ENCODE measurements at places on chromosomes 5 and 9.
A peak's percentile ranks its signal among the peaks of the same experiment; 100 is the strongest.

- DNase-seq, result no peak
Measured at GRCh38 chr5:116377276-116378006, 197.2 kb downstream of the SEMA6A start.

- DNase-seq, result no peak
Measured at GRCh38 chr5:175555168-175555785, 76.9 kb downstream of the SFXN1 start.

GRCh38 chr9:127035948-127036347, 86.5 kb downstream of the ANGPTL2 start:
- no peak for DNase-seq

- no peak for DNase-seq
Measured at GRCh38 chr9:36896296-36896695, 137.8 kb downstream of the PAX5 start.

DNA sequence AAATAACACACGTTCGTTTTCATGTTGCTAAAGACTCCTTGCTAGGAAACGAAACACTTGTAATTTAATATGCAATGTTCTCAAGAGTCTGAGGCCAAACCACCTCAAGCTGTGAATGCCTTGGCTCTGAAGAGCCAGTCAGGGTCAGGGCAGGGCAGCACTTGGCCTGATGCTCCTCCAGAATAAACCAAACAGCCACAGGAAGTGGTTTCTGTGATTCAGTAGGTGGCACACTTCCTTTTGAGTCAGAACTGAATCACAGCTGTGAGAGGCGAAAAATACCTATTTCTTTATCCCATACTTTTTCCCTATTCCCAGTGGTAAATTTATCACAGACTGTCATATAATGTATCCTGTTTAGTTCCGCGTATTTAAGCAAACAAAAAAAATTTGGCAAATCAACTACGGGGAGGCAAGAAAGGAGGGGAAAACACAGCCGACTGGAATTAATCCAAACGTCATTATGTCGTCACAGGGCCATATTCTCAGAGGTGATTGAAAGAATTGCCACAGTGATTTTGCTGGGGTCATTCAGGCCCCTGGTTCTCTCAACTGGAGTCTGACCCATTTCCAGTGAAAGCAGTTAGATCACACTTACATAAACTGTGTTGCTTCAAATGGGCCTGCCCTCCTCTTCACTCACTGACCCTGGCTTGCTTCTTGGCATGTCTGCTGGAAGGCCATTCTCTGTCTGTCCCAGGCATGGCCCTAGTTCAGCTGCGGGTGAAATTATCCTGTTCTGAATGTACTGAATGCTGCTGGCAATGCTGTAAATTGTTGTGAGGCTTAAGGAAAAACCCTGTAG, 71.2 kb downstream of the ARRDC3 start:
- DNase-seq, result peak; percentile 26

- no peak for DNase-seq
Measured at GRCh38 chr5:76471406-76471805, 68.3 kb downstream of the IQGAP2 start.

DNA sequence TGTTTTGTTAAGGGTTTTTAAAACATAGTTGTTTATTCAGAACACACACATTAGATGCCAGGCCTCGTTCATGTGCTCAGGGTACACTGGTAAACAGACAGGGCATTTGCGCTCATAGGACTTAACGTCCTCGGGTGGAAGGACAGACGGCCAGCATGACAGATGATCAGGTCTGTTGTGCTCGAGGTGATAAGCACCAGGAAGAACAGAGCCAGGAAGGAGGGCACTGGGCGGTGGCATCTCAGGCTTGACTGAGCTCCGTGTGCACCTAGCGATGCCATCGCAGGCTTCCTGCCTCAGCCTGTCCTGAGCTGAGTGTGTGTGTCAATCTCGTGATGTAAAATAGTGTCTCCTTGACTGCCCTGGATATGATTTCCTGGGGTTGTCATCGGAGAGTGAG, 96.5 kb downstream of the EHMT1 start:
- DNase-seq, result no peak

DNA sequence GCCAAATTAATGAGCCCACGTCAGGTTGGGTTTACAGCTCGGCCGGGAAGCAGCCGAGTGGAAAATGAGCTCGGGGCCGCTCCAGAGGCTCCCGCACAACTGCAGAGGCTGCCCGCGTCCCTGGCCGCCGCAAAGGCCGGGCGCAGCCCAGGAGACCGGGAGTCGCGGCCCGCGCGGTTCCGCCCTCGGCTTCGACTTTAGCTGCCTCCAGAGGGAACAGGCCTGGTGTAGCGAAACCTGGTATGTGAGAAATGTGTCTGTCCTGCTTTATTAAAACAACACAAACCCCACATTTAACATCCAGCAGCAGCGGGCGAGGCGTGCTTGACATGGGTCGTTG, 66.2 kb downstream of the FOXD1 start:
- no peak for DNase-seq

DNA sequence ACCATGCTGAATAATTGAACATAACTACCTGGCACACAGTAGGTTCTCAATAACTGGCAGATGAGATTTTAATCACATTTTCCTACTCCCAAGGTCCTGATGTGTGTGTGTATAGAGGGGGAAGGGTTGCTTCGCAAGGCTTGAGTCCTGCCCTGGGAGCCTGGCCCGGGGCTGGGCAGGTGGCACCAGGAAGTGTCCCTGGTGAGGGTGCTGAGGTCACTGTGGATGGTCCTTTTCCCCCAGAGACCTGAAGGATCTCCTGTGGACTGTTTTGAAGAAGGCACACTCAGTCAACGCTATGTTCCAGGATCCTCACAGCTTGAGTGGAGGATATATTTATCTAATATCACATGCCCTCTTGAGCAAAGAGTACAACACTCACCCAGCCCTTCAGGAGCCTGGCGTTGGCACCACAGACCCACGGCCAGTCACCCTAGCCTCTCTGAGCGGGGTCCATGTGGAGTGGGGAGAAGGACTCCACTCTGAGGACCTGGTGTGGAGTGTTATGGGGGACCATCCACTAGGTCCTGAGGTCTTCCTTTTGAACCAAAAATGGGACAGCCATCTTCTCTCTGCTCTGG, 177.8 kb downstream of the GABBR2 start:
- no peak for DNase-seq

DNA sequence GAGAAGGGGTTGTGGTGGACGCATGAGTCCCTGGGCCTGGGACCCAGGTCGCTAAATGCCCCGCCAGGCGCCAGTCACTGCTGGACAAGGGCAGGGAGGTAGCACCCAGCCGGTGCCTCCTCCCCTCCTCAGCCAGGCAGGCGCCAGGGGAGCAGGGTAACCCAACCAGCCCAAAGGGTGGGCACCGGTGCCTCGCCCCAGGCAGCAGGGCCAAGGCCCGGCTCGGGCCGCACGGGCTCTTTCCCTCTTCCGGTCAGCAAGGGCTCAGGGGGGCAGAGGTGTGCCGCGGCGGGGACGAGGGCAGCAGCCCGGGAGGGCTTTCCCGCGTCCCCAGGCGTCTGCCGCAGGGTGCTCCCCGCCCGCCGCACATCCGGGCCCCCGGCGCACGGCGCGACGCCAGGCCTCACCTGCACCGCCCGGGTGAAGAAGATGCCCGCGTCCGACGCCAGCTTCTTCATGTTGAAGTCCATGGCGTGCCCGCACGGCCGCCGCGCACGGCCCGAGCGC, 393 bp downstream of the SH3GLB2 start:
- no peak for DNase-seq

- DNase-seq, result no peak
Measured at GRCh38 chr5:178777520-178777919, 47.1 kb upstream of the ZNF354A start.

DNA sequence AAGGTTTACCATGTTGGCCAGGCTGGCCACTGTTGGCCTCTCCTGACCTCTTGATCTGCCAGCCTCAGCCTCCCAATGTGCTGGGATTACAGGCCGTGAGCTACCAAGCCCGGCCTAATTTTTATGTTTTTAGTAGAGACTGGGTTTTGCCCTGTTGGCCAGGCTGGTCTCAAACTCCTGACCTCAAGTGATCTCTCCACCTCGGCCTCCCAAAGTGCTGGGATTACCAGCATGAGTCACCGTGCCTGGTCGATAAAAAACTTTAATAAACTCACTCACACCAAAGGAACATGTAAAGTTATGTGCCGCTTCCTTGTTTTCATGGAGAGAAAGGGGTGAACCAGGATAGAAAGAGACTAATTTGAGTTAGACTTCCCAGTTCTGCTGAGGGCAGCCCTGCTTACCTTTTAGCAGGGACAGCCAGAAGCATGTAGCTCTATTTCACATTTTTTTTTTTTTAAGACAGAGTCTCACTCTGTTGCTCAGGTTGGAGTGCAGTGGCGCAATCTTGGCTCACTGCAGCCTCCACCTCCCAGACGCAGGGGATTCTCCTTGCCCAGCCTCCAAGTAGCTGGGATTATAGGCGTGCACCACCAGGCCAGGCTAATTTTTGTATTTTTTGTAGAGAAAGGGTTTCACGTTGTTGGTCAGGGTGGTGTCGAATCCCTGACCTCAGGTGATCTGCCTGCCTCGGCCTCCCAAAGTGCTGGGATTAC, 11.4 kb upstream of the HAUS6 start:
- no peak for DNase-seq

DNA sequence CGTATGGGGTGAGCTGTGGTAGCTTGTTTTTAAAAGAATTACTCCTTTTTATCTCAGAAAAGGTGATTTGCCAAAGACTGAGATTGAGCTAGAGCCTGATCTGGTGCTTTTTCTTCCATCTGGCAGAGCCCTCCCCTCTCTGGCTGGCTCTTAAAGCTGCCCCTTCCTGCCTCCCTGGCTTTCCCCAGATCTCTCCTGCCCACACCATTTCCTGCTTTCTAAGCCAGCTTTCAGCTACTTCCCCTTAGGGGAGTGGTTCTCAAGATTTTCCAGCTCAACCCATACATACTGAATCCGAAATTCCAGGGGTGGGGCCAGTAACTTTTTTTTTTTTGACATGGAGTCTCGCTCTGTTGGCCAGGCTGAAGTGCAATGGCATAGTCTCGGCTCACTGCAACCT, 4.8 kb upstream of the ACOT12 start:
- DNase-seq, result no peak

DNA sequence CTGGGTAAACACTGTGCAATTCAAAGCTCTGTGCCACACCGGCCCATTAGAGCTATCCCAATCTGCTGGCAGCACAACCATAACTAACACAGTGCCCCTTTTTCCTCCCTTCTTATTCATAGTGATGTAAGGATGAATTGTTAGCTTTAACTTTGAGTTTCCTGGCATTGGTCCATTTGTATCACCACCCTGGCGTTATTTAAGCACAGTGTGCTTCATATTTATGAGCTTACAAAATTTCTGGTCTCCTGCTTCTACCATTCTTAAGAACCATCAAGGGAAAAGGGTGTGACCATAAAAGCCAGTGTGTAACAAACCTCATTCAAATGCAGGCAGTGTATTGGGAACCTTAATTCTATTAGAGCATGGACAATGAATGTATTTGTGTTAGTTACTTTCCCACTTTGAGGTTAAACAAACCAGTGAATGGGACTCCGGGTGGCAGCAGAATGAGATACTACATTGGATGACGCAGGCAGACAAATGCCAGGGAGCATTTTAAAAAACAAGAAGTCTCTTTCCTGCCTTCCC, 222.6 kb downstream of the TMEM161B start:
- no peak for DNase-seq

DNA sequence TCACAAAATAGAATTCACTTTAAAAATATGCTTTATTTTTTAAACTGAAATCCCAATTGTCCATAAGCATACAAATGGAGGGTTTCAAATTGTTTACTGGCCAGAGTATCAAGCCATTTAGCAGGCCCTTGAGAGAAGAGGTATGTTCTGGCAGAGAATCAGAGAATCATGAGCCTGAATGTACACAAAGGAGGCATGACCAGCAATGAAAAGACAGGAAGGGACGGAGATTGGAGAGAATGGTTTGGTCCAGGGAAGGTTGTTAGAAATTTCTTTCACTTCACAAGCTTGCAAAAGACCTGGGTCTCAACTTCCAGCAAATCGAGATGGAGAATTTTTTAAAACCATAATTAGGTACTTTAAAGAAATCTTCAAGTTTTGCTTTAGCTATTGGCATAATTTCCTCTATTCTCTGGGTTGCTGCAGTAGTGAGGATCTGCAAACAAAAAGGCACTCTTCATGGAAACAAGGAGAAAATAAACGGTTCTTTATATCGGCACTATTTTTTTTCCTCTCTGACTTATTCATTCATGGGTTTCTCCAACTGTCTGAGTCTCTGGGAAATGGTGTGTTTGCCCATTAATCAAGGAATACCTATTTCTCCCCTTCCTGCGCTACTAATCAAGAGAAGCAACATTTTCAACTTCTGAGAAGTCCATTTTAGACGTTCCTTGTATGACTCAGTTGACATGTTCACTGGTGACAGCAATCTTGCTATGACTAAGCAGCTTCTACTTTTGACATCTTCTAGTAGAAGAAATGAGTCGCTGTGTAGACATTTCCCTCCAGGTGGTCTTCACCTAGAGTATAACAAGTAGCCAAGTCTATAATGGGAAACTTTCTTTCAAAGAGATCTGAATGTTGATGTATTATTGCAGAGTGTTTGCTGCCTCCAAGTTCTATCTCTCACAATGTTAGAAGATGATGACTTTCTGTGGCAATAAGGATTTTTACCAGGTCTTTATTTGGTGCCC, 23.1 kb upstream of the ERCC6L2 start:
- DNase-seq, result no peak

- no peak for DNase-seq
Measured at GRCh38 chr5:14306329-14306815, 163.2 kb downstream of the TRIO start.

DNA sequence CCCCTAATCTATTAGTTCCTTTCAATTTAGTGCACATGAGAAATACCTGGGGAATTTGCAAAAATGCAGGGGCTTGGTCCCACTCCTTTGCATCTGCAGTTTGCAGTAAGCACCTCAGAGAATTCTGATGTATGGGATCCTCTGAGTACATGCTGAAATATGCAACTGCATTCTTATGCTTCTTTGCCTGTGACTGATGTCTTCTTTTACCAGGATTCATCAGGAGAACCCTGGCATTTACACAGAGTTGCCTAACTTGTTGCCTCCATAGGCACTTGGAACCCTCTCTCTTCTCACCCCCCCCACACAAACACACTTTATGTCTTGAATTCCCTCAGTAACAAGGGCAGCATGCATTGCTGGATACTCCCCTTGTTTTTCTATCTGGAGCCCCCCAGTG, 173.1 kb downstream of the KDM4C start:
- no peak for DNase-seq

- no peak for DNase-seq
Measured at GRCh38 chr9:75491533-75491932, 398.9 kb upstream of the PCSK5 start.

DNA sequence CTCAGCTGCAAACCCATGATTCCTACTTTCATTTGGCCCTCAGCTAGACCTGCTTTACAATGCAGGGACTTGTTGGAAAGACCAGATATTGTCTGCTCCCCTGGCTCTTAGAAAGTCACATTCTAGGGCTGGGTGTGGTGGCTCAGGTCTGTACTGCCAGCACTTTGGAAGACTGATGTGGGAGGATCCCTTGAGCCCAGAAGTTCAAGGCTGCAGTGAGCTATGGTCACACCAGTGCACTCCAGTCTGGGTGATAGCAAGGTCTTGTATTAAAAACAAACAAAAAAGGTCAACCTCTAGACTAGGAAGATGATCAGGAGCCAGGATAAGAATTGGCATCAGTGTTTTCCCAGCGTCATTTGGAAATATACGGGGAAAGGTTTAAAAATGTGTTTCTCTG, 145.8 kb downstream of the PALM2AKAP2 start:
- no peak for DNase-seq

- no peak for DNase-seq
Measured at GRCh38 chr5:172798422-172799215, 27.6 kb upstream of the DUSP1 start.

All from keratinocyte (primary cell).